ENCODE measurements at places on chromosomes 11 and 22.

- no peak for DNase-seq
These were observed 63.1 kb downstream of the CWC15 start for GRCh38 chr11:94910270-94910669.

DNA sequence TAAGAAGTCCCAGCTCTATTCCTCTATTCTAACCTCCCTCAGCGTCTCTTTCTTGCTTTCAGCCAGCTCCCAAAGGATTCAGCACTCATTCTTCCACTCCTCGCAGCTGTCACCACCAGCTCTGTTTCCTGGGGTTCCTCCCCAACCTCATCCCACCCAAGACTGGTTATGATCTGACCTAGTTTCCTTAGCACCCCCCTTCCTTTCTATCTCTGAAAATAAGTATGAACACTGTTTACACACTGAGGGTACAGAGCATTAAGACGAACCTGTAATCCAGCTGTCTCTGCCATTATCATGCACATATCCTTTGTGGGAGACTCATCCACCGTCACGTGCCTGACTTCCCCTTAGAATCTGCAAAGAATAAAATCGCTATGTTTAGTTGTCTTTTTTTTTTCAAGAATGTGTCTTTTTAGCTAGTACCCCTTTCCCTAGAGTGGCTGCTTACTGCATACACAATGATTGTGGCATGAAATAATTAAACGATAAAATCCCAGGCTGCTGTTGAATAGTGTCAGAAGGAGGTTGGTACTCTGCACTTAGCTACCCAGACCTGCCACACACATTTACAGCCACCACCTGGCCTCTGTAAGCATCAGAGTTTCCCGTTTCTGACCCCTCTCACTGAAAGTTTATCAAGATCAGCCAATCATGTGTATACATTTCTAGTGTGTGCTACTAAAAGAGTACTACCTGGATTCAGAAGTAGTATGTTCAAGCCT, 26.9 kb upstream of the CSTF3 start:
- no peak for DNase-seq

GRCh38 chr11:92765965-92766371, 203.5 kb upstream of the MTNR1B start:
- no peak for DNase-seq

DNA sequence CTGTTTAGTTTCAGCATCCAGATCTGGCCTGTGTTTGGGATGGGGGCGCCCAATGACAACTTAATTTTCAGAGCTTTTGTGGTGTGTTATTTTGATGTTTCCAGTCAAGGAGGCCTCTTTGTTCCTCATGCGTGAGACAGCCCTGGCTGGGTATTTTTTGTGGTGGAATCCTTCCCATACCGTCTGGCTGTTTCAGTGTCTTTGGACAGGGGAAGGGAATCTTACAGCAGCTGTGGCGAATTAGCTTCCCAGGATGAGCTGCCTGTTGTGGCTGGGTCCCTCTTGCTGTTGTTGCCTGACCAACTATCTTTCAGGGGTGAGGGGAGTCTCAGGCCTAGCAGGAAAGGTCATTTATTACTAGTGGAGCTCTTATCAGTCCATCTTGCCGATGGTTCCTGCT, 138.8 kb downstream of the ARHGAP20 start:
- DNase-seq: no peak

DNA sequence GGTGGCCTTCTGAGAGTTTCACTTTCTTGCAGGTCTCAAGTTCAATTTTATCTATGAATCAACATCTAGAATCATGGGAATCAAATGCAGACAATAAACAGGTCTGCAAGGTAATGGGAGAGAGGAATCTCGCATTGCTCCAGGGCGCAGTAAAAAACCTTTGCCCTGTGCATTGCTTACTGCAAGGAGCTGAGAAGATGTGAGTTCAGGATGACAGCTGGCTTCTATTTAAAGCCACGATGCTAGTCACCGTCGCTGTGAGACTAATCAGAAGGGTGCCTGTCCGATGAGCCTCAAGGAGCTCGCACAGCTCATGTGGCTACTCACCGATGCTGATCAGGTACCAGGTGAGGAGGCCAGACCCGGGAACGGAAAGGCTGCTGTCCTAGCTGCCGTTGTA, 30.2 kb upstream of the APOA1 start:
- DNase-seq: no peak

DNA sequence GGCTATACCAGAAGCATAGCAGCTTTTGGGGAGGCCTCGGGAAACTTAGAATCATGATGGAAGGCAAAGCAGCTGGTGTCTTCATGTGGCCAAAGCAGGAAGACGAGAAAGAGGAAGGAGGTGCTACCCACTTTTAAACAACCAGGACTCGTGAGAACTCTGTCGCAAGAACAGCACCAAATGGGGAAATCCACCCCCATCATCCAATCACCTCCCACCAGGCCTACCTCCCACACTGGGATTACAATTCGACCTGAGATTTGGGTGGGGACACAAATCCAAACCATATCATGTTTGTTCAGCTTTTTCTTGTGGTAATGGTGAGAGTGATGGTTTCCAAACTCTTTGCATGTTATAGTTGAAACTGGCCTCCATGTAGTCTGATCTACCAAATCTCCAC, 32.5 kb upstream of the OR10D3 start:
- no peak for DNase-seq

- DNase-seq: no peak
These were observed 84.1 kb downstream of the PARVA start for GRCh38 chr11:12461516-12461915.

GRCh38 chr11:113521737-113522517, 46.7 kb upstream of the DRD2 start:
- DNase-seq: no peak

- DNase-seq: peak; percentile 60
These were observed 62.4 kb downstream of the NECTIN1 start for GRCh38 chr11:119666463-119667131.

DNA sequence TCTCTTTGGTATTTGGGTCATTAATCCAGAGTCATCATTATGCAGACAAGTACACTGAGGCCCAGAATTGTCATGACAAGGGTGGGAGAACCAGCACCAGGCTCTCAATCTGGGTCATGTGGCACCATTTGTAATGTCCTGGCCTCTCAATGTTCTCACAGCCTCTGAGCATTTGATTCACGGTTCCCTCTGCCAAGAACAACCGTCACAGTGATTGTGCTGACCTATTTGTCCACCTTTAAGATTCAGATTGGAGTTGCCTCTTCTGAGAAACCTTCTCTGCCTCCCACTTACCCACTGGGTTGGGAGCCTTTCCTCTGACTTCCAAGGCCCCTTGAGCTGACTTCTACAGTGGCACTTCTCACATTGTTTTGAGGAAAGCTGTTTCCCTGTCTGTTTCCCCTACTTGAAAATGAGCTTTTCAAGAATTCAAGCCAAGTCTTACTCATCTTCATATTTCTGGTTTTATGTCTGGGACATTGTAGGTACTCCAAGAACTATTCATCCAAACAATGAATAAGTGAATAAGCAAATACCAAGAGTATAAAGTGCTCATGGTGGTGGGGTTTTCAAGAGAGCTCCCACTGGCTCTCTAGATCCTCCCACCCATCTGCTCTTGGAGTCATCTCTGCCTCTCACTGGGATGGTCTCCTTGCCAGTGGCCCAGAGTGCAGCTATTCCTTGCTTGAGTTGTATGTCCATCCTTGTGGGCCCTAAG, 126.4 kb upstream of the E2F8 start:
- no peak for DNase-seq

- DNase-seq: no peak
These were observed 131.9 kb upstream of the MTNR1B start for GRCh38 chr11:92837595-92837994.

DNA sequence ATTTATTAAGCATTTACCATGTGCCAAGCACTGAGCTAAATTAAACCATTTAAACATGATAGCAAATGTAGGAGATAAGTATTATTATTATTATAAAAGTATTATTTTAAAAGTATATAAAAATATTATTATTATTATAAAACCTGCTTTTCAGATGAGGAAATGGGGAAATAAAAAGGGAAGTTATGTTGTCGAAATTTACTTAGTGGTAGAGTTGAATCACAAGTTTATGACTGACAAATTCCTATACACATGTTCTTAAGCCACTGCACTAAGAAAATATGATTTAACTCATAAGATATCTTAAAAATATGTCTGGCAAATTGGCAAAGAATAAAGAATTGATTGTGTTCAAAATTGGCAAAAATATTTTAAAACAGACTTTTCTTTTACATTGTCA, 53.8 kb downstream of the CASP12 start:
- DNase-seq: no peak

GRCh38 chr11:17389211-17389956, 925 bp upstream of the KCNJ11 start:
- DNase-seq: peak; percentile 87

DNA sequence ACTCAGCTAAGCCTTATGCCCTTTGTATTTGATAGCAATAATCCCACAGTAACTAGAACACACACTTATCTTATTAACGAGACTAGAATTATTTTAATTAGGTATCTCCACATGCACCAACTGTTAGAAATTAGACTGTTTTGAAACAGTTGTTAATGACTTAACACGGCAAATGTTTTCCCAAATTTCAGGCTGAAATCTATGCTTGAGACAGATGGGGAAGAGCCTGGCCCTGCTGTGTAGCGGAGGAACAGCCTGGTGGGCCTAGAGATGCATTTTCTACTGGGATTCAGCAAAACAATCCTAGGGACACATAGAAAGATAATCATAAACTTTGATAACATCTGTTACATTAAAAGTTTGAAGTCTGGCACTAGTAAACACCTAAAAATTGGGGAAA, 273.4 kb downstream of the TTC28 start:
- no peak for DNase-seq

- no peak for DNase-seq
These were observed 29.8 kb downstream of the ADAMTS15 start for GRCh38 chr11:130478204-130478701.

GRCh38 chr11:35721651-35722282, 59.2 kb downstream of the TRIM44 start:
- DNase-seq: no peak

All from activated CD8-positive, alpha-beta memory T cell treated with anti-CD3 and anti-CD28 coated beads, Interleukin-2, amount 50 U/mL, for 4 hours (primary cell).